ENCODE measurements at places on chromosomes 11 and 22. TPM values are rescaled to one million over a fixed set of nuclear protein-coding genes. Genes with fewer than 3 reads are reported as not detected.

DNA sequence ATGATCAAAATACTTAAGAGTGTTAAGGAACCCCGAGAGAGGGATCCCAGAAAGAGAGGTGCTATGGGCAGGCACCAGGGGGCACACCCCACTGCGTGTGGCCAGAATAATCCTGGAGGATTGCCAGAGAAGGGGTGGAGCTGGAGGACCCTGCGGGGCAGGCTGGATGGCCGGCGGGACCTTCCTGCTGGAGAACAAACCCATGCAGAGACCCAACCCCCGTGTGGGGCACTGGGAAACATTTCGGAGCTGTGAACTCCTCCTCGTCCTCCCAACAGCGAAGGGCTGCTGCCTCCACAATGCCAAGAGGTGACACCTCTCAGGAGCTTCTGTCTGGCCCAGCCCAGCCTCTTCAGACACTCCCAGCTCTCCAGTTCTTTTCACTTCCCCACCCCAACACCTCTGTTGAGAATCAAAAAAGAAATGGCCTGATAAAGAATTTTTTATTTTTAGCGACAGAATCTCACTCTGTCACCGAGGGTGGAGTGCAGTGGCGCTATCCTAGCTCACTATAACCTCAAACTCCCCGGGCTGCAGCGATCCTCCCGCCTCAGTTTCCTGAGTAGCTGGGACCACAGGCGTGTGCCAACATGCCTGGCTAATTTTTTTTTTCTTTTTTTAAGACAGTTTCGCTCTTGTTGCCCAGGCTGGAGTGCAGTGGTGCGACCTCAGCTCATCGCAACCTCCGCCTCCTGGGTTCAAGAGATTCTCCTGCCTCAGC is 25.6 kb downstream of the RHOD start:
- no peak for DNase-seq

GRCh38 chr11:12052676-12053605 is 44.5 kb upstream of the DKK3 start:
- DNase-seq = no peak

DNA sequence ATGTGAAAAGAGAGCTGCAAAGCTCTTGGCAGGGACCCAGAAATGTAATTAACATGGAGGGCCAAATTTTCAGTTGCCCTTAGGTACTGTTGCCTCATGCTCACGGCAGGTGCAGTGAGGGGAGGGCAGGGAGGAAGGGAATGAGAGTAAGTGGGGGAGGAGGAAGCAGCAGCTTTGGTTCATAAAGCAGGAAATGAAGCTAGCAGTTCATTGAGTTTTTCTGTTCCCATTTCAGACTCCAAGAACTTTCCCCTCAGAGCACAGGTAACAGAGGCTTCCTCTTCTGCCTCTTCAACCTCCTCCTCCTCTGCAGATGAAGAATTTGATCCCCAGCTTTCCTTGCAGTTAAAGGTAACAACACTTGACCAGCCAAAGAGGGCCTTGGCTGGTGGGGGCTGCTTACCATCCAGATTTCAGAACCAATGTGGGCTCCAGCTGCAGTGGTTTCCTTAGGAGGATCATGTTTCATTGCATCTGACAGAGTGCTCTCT is 57.9 kb upstream of the PARVA start:
- no peak for DNase-seq

- DNase-seq = peak; percentile 100
These were observed 55.3 kb upstream of the CD44 start for GRCh38 chr11:35083431-35084238.

GRCh38 chr22:10780281-10780680 is 4747.7 kb upstream of the OR11H1 start:
- no peak for DNase-seq

OR9Q1 gene
- total RNA-seq = not detected

KLHL35 gene
- not detected for total RNA-seq

OR10G7 gene
- not detected for total RNA-seq

SLC35F2 gene
- 10.5 TPM for total RNA-seq
